Endodermal cell (in vitro differentiated cells): ENCODE measurements at places on chromosomes 5 and 9.

DNA sequence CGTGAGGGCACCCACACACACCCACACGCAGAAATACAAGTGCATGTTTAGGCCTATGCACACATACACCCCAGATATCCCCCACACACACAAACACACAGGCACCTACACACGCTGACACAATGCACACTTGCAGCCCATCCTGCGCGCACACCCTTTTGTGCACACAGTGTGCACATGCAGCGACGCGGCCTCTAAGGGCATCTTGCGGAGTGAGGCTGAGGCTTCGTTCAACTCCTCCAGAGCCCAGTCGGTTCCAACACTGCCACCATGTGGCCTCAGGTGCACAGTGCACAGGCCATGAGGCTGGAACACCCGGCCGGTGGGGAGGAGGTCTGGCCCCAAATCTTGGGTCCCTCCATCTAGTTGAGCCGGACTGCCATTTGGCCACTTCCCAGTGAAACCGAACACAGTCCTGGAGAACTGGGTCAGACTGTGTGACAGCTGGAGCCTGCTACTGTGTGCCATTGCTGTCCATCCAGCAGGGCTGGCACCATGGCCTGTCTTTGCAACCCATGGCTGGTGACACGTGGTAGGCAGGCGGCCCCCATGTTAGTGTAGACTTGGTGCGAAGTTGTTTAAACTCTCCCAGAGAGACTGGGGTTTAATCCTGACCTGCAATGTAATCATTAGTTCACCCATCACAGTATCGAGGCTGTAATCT is 97.7 kb upstream of the MVB12B start:
- no peak overlapping the region for H3K4me3 ChIP-seq
- no peaks in the 10 kb centered on the region for H3K36me3 ChIP-seq
- no peaks in the 10 kb centered on the region for H3K27me3 ChIP-seq

DNA sequence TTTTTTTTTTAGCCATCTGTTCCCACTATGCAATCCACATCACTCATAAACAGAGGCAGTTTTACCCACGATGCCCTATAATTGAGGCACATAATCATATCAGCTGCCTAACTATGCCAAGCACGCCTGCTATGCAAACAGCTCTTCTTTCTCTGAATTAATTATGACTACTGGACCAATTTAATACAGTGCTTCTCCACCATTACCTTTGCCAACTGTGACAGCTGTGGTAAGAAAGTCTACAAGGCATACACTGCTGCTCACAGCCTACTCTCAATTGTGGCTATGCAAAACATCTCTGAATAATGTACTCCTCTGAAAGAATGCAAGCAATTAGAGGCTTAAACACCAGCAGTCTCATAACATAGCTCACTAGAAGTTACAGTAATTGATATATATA is 97.1 kb downstream of the DTWD2 start:
- H3K27me3 ChIP-seq: no peaks in the 10 kb centered on the region
- DNase-seq: no peak
- peaks cover 13% of the 10 kb centered on the region for H3K36me3 ChIP-seq
- no peak overlapping the region for H3K27ac ChIP-seq
- no peak overlapping the region for H3K4me3 ChIP-seq
- no peaks in the 10 kb centered on the region for H3K4me1 ChIP-seq

DNA sequence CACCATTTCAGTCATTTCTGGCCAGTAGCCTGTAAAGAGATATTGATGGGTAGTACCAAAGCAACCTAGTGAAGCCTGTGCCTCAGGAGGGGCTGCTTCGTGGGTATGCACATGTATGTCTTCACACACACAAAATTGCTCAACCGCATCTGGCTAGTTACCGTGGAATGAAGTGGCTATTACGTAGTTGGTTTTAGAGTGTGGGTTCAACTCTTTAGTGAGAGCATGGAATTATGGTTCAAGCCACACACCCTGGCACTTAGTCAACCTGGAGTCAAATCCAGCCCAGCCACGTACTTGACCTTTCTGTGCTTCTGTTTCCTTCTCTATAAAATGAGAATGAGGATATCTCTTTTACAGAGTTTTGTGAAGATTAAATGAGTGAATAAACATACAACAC is 174.9 kb downstream of the TTC39B start:
- no peak for DNase-seq
- no peaks in the 10 kb centered on the region for H3K36me3 ChIP-seq
- no peak overlapping the region for H3K27ac ChIP-seq
- H3K27me3 ChIP-seq: peaks cover under 1% of the 10 kb centered on the region
- H3K4me3 ChIP-seq: no peak overlapping the region

GRCh38 chr9:123469282-123469681 is 113.3 kb downstream of the CRB2 start:
- no peaks in the 10 kb centered on the region for H3K27me3 ChIP-seq
- H3K4me1 ChIP-seq: no peaks in the 10 kb centered on the region
- H3K4me3 ChIP-seq: no peak overlapping the region
- H3K36me3 ChIP-seq: no peaks in the 10 kb centered on the region
- no peak for DNase-seq

DNA sequence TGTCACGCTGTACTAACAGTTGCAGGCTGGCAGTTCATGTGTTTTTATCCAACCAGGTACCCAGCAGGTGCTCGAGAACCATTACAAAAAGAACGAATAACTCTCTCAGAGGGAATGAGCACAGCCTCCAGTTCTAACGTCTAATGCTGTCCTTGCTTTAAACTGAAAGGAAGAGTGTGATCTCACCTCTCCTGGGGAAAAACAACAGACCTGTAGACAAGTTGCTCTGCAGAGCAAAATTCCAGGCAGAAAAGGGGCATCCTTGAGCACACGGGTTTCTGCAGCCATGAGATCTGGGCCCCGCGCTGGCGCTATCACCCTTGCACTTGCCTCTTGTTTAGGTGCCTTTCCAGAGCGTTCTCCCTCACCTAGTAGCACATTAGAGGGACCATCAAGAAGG is 92.5 kb upstream of the DNAH5 start:
- peaks cover 21% of the 10 kb centered on the region for H3K4me1 ChIP-seq
- peak overlapping the region; percentile 3 for H3K4me3 ChIP-seq
- H3K27ac ChIP-seq: peak overlapping the region; percentile 6
- no peaks in the 10 kb centered on the region for H3K36me3 ChIP-seq

- H3K27me3 ChIP-seq: no peaks in the 10 kb centered on the region
- peak overlapping the region; percentile 58 for H3K4me3 ChIP-seq
- DNase-seq: peak; percentile 67
- H3K27ac ChIP-seq: peak overlapping the region; percentile 61
- H3K36me3 ChIP-seq: peaks cover 3% of the 10 kb centered on the region
These were observed 29.0 kb downstream of the TAS2R1 start for GRCh38 chr5:9601055-9601739.

GRCh38 chr5:69374911-69375446 is 5.4 kb downstream of the RAD17 start:
- H3K4me1 ChIP-seq: no peaks in the 10 kb centered on the region
- no peak for DNase-seq
- H3K27ac ChIP-seq: no peak overlapping the region
- H3K4me3 ChIP-seq: no peak overlapping the region
- H3K27me3 ChIP-seq: no peaks in the 10 kb centered on the region
- H3K36me3 ChIP-seq: peaks cover 51% of the 10 kb centered on the region

DNA sequence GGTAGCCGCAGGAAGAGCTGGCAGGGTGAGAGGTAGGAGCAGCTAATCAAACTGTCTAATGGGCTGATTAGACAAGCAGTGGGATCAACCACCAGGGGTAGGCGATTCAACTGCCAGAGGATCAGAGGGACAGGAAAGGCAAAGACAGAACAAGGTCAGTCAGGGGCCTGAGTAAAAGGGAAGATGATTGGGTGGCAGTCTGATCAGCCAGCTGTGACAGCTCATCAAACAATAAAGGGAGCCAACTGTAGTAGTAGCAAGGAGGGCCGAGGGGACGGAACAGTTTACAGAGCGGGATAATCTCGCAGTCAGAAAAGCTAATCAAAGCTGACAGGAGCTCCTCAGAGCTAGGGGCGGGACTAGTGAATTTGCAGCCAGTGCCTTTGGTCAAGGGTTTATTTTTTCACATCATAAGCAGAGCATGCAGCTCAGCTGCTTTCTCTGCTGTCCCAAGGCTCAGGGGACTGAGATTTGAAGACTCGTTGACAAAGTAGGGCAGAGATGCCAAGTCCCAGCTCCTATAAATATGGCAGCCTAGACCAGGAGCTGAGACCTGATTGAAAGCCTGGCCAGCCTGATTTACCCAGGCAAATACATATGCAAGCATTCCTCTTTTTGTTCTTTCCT is 418.2 kb downstream of the GABRG2 start:
- no peak overlapping the region for H3K4me3 ChIP-seq
- no peaks in the 10 kb centered on the region for H3K4me1 ChIP-seq
- H3K27ac ChIP-seq: no peak overlapping the region
- DNase-seq: peak; percentile 64
